ENCODE measurements at places on chromosomes 7 and 10.

- DNase-seq = no peak
Observed at GRCh38 chr7:92845736-92846135, 9.4 kb upstream of the CDK6 start.

- no peak for DNase-seq
Observed at GRCh38 chr10:122990278-122990677, 10.1 kb downstream of the PSTK start.

GRCh38 chr7:5455581-5456219 lies 32.1 kb upstream of the TNRC18 start:
- DNase-seq = no peak

- no peak for DNase-seq
Observed at GRCh38 chr10:63128443-63128842, 4.7 kb upstream of the NRBF2 start.

GRCh38 chr7:24718977-24719491 lies 38.2 kb downstream of the GSDME start:
- DNase-seq = peak; percentile 81

GRCh38 chr7:30170476-30171205 lies 35.9 kb downstream of the MTURN start:
- DNase-seq = no peak

- no peak for DNase-seq
Observed at GRCh38 chr10:60390224-60390626, 550 bp upstream of the ANK3 start.

- no peak for DNase-seq
Observed at GRCh38 chr10:116183733-116184511, 89.1 kb downstream of the GFRA1 start.

DNA sequence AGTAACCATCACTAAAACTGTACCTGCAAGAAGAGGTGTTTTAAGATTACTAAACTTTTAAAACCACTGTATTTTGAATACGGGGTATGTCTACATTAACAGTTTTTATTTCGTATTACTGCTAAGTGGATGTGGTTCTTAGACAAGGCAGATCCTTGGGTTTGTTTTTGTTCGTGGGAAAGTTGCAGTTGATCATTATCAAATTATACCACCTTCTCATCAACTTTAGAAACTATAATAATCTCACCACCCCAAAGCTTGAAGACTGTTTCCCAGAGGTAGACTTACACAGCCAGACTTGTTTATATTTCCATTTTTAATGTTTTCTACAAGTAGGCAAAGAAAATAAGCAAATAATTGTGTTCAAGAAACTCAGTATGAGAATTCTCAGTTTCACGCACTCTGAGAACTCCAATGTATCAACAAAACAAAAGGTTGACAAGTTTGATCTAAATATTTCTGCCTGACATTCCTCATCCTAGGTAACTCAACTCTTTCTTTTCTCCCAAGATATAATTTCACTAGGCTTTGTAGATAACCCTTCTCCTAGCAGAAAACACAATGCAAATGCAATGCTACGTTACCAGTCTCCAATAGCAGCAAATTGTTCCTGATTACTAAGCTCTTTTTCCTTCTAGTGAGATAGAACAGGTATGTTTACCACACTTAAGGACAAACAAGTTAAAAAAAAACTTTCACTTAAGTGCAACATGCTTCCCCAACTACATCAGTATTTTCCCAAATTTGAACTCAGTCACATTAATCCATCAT lies 36.0 kb downstream of the IGF2BP3 start:
- DNase-seq = no peak

DNA sequence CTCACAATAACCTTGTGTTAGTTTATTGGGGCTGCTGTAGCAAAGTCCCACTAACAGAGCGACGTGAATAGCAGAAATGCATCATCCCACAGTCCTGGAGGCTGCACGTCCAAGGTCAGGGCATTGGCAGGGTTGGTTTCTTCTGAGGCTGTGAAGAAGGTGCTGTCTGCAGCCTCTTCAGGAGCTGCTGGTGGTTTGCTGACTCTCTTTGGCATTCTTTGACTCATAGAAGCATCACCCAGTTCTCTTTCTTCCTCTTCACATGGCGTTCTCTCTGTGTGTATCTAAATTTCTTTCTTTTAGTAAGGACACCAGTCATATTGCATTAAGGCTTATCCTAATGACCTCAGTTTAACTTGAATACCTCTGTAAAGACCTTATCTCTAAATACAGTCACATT lies 428.4 kb upstream of the KLF6 start:
- DNase-seq = no peak

DNA sequence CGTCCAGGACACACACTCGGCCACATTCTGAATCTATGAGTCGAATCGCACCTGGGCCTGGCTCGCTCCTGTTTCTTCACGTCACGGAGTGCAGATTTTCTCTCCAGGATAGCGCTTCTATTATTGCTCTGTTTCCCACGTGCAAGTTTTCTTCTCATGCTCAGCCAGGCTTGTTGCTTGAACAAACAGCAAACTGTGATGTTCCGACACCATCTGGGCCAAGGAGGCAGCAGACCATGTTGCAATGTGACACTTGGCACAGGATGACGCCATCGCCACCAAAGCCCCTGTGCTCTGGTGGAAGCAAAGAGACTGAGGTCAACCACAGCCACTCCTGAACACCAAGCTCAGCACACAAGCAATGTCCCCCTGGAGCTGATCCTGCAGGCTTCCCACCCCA lies 507.1 kb upstream of the ADARB2 start:
- no peak for DNase-seq

GRCh38 chr7:142795339-142795863 lies 24.6 kb downstream of the PRSS2 start:
- no peak for DNase-seq

DNA sequence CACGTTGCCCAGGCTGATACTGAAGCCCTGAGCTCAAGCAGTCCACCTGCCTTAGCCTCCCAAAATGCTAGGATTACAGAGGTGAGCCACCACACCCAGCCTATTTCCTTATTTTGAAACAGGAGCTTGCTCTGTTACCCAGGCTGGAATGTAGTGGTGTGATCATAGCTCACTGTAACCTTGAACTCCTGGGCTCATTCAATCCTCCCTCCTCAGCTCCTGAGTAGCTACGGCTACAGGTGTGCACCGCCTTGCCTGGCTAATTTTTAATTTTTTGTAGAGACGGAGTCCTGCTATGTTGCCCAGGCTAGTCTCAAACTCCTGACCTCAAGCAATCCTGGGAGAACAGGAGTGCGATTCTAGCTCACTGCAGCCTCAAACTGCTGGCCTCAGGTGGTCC lies 11.7 kb downstream of the MRLN start:
- no peak for DNase-seq

GRCh38 chr7:39894904-39895303 lies 55.2 kb upstream of the CDK13 start:
- DNase-seq = no peak

DNA sequence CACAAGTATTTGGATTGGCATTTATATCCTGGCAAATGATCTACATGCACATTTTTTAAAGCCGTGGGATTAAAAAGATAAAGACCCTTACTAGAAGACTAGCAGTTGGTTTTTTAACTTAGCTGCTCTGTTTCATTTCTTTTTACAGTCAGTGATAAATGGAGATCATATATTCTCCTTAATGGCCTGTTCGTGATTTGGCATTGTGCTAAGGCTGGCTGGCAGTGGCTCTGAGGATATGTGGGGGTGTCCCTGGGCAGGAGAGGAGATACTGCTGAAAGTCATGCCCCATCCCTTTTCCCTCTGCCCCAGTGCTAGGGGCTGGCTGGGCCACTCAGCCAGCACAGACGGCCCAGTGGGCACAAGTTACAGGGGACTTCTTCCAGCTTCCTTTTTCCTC lies 341.7 kb downstream of the PRPF18 start:
- DNase-seq = no peak

DNA sequence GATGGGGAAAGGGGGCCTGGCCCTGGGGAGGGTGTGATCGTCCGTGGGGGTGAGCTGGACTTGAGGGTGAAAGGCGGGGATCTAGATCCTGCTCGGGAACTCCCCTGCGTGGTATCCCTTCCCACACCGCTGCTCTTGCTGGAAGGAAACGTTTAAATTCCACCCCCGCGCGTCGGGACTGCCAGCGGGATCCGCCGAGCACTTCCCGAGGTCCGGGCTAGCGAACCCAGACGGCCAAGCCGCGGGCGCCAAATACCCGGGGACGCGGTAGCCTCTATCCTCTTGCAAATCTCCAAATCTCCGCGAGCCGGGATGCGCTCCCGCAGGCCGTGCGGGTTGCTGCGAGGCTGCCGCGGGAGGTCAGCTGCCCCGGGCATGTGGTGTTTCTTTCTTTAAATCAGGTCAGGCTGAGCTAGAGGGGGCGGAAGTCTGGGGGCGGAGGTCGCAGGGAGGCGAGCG lies 904 bp downstream of the NPTX2 start:
- DNase-seq = no peak

- no peak for DNase-seq
Observed at GRCh38 chr7:132708470-132708869, 132.2 kb upstream of the PLXNA4 start.

- no peak for DNase-seq
Observed at GRCh38 chr10:122515588-122516231, 44.8 kb upstream of the DMBT1 start.

DNA sequence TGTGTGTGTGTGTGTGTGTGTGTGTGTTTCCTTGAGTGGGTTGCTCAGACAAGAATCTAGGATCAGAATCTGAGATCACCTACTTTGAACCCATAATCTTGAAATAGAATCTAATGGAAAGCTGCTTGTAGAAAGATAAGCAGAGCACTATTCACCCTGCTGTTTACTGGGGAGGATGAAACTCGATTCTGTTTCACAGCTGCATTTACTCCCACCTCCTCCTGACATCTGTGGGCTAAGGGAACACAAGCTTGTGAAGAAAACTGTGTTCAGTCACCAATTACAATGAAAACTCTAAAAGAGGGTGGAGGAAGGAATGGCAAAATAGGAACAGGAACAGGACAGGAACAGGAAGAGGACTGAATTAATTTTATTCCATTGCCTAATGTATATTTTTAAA lies 269.5 kb downstream of the TSPAN12 start:
- no peak for DNase-seq

DNA sequence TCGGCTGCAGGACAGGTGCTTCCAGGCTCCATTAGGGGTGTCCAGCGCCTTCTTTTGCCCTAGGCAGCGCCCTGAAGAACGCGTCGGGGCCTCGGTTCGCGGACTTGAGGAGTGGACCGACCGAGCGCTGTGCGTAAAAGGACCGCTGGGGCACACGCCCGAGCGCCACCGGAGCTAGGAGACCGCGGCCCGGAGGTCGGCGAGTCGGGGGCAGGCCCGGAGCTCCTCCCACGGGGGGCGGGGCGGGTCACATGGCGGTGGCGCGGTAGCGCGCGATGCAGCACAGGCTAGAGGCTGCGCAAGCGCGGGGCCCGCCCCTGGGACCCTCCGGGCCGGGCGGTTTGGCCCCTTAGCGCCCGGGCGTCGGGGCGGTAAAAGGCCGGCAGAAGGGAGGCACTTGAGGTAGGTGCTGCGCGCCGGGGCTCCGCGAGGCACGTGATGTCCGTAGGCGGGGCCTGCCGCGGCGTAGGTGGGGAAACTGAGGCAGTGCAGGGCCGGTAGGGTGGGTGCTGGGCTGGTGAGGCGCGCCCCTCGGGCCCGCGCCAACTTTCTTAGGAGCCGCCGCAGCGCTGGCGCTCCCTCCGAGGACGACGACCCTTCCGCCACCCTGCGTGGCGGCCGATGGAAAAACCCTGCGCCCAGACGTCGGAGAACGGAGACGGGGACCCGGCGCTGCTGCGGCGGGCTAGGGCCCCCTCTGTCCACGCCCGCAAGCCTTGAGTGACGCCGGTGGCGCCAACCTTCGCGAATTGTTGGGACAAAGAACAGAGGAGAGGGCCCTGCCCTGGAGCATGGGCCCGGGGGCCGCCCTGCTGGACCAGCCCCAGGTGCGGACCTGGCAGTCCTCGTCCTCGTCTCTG lies at the start of gene PRXL2A:
Gene PRXL2A, plus strand, starts transcription at position 310 of the 860 bp plus-strand sequence. CDS start 11,917 bp downstream, outside the sequence.
- DNase-seq = peak; percentile 73

DNA sequence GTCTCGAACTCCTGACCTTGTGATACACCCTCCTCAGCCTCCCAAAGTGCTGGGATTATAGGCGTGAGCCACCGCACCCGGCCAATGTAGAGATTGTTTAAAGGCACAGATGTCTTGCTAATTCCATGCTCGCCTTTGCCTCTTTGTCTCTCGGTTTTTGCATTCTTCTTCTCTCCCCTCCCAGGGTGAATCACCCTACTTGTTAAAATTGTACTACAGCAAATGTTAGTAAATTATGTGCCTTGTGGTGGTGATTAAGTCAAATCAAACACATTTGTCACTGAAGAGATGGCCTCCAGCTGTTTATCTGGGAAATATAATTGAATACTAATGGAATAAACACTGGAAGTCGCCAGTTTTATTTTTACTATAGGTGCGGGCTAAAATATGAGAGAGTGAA lies 384.4 kb upstream of the AUTS2 start:
- peak; percentile 48 for DNase-seq

DNA sequence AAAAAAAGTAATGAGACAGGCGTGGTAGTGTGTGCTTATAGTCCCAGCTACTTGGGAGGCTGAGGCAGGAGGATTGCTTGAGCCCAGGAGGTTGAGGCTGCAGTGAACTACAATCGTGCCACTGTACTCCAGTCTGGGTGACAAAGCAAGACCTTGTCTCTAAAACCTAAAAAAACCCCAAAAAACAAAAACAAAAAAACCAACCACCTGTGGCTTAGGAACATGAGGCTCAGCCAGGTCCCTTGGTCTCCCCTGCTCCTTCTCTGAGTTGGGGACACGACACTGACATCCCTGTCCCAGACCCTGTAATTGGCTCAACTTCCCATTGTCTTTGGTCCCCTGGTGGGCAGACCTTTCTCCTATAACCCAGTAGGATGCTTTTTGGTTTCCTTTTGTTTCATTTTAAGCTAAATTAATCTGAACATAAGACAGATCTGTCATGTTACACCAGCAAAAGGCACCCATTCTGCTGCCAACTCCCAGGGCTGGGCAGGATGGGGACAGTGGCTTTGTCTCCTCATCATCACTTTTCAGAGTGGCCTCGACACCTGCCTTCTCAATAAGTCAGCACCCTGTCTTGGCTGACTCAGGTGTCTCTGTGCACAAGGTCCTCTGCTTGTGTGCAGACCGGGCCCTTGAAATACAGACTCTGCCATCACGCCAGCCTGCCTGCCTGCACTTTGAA lies 74.4 kb downstream of the MYL10 start:
- no peak for DNase-seq

DNA sequence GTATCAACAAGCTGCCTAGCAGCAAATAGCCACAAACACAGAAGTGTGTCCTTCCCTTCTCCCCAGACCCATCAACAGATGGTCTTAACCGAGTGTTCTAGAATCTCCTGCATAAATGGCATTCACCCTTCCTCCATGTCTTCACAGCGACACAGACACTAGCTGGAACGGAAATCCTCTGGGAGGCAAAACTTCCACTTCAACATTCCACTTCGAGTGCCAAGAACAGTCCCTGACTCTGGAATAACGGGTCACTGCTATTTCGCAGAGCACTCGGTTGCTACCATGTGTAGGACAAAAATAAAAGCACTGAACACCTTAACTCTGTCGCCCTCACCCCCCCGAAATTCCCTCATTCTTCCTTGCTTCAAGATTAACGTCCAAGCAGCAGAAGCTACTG lies 65.1 kb downstream of the SFMBT2 start:
- DNase-seq = no peak

DNA sequence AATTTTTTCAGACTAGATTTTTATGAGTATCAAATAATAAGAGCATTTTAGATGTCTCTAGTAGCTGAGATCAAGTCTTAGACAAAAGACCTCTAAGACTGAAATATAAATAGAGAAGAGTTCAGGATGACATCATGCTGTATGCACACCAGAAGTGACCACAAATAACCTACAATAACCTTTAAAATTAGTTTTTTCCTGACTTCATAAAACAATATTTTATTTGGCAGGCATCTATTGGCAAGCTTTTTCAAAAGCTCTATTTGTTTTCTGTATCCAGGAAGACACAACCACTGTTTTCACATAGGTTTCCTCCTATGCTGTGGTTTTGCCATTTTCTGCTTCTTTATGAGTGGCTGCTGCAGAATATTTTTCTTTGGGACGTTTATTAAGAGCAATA lies 359.1 kb downstream of the CRPPA start:
- no peak for DNase-seq
